ENCODE measurements at places on chromosomes 6 and 20. TPM values are rescaled to one million over a fixed set of nuclear protein-coding genes. Genes with fewer than 3 reads are reported as not detected.

DNA sequence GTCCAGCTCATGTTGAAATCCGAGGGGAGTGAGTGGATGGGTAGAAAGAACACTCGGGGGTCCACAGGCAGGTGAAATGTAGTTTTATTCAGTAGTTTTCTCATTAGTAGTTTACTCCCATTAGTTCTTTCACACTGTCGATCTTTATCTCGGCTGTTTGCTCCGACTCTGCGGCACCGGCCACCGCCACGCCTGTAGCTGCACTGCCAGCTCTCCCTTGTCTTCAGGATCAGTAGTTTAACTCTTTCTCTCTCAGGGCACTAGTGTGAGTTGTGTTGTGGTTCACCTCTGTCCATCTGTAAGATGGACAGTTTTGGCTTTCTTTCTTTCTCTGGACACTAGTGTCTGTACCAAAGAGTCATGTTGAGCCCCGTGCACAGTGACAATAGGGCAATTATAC lies 195.7 kb downstream of the LMBRD1 start:
- no peak for DNase-seq

- DNase-seq, result no peak
Observed at GRCh38 chr6:111829581-111829980, 43.7 kb downstream of the FYN start.

GRCh38 chr20:45459606-45460005 lies 9.9 kb upstream of the WFDC2 start:
- DNase-seq, result no peak

- no peak for DNase-seq
Observed at GRCh38 chr6:159279790-159280277, 110.6 kb downstream of the FNDC1 start.

MAPK13 gene
- 16.3 TPM for polyA plus RNA-seq

PLCB4 gene
- polyA plus RNA-seq, result 8.3 TPM

SOBP gene
- polyA plus RNA-seq, result 8.4 TPM

COL10A1 gene
- polyA plus RNA-seq, result 0.18 TPM

VWA7 gene
- 2.6 TPM for polyA plus RNA-seq

CST1 gene
- not detected for polyA plus RNA-seq

TMEM170B gene
- 5.3 TPM for polyA plus RNA-seq
